ENCODE measurements at places on chromosomes 1 and 21. TPM values are rescaled to one million over a fixed set of nuclear protein-coding genes. Genes with fewer than 3 reads are reported as not detected.

DNA sequence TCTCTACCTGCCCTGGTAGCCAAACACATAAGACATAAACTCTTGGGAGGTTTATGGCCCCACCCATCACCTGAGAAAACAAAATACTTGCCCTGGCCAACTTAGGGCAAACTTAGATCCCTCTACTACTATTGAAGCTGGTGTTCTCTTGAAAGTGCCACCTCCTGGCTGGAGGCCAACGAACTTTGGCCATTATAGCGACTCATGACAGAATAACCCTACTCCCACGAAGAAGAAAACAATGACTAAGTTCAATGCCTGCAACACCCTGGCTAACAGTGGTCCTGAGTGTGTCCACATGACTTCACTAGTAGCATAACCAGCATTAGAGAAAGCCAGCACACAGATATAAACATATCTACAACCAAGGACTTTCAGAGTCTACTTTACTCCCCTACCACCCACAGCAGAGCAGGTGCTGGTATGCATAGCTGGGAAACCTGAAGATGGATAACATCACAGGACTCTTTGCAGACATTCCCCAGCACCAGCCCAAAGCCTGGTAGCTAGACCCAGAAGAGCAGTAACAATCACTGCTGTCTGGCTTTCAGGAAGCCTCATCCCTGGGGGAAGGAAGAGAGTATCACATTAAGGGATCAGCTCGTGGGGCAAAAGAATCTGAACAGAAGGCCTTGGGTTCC, 81.0 kb downstream of the SLC30A10 start:
- no peak overlapping the region for H3K4me3 ChIP-seq
- no peaks in the 10 kb centered on the region for H3K36me3 ChIP-seq
- no peaks in the 10 kb centered on the region for H3K27me3 ChIP-seq

- H3K27me3 ChIP-seq: no peaks in the 10 kb centered on the region
- no peaks in the 10 kb centered on the region for H3K4me1 ChIP-seq
- no peak overlapping the region for H3K4me3 ChIP-seq
- DNase-seq: no peak
- H3K27ac ChIP-seq: no peak overlapping the region
These were observed 45.2 kb downstream of the CLEC20A start for GRCh38 chr1:178451529-178451928.

GRCh38 chr1:176897350-176898236, 266.9 kb downstream of the ASTN1 start:
- peaks cover 3% of the 10 kb centered on the region for H3K4me1 ChIP-seq
- no peak overlapping the region for H3K27ac ChIP-seq
- H3K36me3 ChIP-seq: no peaks in the 10 kb centered on the region
- peak; percentile 51 for DNase-seq

DNA sequence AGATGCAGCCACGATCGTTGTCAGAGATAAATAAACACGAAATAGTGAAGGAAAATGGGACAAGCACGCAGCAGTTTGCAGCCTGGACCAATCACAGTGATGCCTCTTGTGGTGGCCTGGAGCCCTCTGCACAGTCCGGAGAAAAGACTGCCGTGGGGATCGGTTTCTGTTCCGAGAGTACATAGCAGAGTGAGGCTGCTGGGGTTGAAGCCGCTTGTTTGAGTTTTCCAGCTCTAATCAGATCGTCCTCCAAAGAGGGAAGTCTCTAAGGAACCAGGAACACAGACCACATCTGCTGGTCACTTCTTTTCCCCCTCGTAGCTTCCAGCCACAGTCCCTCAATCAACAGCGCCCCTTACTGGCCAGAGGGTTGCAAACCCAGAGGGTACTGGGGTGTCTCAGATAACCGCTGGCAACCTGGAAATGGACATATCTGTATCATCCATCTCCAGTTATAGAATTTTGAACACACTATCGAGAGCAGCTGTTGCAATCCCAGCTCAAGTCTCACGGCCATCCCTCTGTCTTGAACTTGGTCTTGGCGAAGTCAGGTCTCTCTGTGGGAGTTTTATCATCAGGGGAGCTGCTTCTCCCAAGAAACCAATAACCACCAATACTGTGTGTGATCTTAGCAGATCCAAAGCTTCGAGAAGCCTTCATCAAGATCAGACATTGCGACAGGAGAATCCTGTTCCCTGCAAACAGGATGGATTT, 57.4 kb downstream of the OLIG1 start:
- no peak overlapping the region for H3K27ac ChIP-seq
- H3K36me3 ChIP-seq: no peaks in the 10 kb centered on the region
- H3K27me3 ChIP-seq: peaks cover 14% of the 10 kb centered on the region
- peak overlapping the region; percentile 38 for H3K4me3 ChIP-seq

- H3K4me3 ChIP-seq: no peak overlapping the region
- peaks cover 6% of the 10 kb centered on the region for H3K4me1 ChIP-seq
- H3K36me3 ChIP-seq: no peaks in the 10 kb centered on the region
- peak; percentile 90 for DNase-seq
- H3K27me3 ChIP-seq: no peaks in the 10 kb centered on the region
These were observed 9.0 kb downstream of the IGSF9 start for GRCh38 chr1:159936273-159936904.

DNA sequence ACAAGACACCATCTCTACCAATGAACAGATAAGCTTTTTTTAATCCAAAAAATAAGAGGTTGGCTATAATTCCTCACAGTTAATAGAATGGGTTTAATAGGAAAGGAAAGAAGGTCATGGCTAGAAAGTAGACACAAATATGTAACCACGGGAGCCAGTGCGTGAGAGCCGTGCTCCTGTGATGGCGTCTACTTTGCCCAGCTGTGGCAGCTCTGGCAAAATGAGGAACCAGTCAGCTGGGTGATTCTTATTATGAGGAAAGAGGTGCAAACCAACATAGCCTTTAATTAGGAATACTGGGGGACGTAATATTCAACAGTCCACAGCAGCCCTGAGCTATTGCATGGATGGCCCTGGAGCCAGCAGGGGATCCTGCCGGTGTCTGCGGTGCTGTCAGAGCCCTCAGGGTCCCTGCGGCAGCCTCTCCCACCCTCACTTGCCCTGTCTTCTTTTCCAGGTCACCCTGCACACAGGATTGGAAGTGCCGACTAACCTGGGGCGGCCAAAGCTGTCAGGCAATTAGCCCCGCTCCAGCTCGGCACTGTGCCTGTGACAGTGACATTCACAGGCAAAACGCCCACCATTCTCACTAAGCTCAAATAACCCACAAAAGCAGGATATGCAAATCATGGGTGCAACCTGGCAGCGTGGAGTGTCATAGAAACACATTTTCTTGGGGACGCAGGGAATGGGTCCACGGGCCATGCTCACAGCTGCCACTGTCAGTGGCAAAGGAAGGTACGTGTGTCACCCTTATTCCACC, 25.9 kb upstream of the GNPAT start:
- peaks cover 12% of the 10 kb centered on the region for H3K4me1 ChIP-seq
- H3K36me3 ChIP-seq: no peaks in the 10 kb centered on the region
- DNase-seq: peak; percentile 11
- no peak overlapping the region for H3K27ac ChIP-seq
- no peaks in the 10 kb centered on the region for H3K27me3 ChIP-seq

GRCh38 chr1:63122079-63122478, 200.3 kb upstream of the FOXD3 start:
- H3K27me3 ChIP-seq: peaks cover 7% of the 10 kb centered on the region
- no peaks in the 10 kb centered on the region for H3K36me3 ChIP-seq
- no peaks in the 10 kb centered on the region for H3K4me1 ChIP-seq
- H3K27ac ChIP-seq: no peak overlapping the region

RAB3GAP2 gene
- 46.5 TPM for total RNA-seq

CCDC181 gene
- total RNA-seq: not detected

DNA sequence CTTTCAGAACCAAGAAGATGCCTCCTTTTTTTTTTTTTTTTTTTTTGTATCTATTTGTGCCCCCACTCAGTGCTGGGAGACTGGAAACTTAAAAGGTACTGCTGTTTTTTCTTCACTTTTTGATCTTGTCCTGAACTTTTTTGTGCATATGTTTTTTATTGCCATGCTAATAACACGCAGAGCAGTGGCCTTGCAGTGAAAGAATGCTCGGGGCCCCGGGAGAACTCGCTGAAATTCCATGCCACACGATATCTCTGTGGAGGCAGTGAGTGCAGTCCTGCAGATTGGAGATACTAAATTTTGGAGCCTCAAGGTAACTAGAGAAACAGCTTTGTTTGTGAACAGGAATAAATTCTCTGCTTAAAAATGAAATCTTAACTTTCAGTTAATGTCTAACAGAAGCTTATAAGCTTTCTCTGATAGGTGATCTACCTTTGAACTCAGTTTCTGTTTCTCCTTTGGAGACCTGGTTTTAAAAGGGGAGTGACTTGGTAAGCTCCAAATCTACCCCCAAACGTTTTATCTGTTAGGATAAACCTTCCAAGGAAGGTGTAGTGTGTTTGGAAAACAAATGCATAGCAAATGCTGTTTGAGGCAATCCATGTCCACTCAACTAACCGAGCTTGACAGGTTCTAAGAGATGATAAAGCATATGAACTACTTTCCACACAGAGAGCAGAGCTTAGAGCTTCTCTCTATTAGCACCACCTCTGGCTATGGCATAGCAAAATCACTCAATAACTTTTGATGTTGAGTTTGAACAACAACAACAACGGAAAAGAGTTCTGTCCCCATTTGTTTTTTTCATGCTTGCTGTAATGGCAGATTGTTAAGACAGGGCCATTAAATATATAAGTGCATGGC, 113.7 kb upstream of the PLXNA2 start:
- H3K27me3 ChIP-seq: peaks cover 3% of the 10 kb centered on the region
- H3K4me3 ChIP-seq: no peak overlapping the region
- H3K27ac ChIP-seq: no peak overlapping the region
- H3K36me3 ChIP-seq: no peaks in the 10 kb centered on the region
- no peak for DNase-seq

- H3K27ac ChIP-seq: no peak overlapping the region
- H3K36me3 ChIP-seq: peaks cover 2% of the 10 kb centered on the region
- H3K27me3 ChIP-seq: peaks cover 33% of the 10 kb centered on the region
- no peak overlapping the region for H3K4me3 ChIP-seq
- peaks cover 5% of the 10 kb centered on the region for H3K4me1 ChIP-seq
These were observed 3.1 kb upstream of the PGBD5 start for GRCh38 chr1:230429067-230429735.

MTF2 gene
- 53.6 TPM for total RNA-seq

CELA3B gene
- not detected for total RNA-seq

DNA sequence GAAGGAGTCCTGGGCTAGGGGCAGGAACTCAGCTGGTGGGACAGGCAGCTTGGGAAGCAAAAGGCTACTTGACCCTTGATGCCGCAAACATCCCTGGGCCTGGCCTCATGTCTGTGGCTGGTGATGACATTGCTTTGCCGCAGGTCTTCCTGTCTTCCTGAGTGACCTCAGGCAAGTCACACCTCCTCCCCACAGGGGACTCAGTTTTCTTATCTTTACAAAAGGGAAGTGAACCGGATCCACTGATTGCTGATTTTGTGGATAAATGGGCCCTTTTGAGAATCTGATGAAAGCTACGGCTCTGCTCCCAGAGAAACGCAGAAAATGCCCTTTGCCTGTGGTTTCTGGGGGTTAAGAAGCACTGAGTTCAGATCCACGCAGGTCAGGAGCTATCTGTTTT, 20.7 kb downstream of the PLOD1 start:
- no peaks in the 10 kb centered on the region for H3K4me1 ChIP-seq
- peaks cover 2% of the 10 kb centered on the region for H3K36me3 ChIP-seq
- H3K4me3 ChIP-seq: no peak overlapping the region
- no peaks in the 10 kb centered on the region for H3K27me3 ChIP-seq

FCRL5 gene
- not detected for total RNA-seq

RNF186 gene
- total RNA-seq: not detected

GRCh38 chr1:243837907-243838535, 12.0 kb downstream of the AKT3 start:
- peak overlapping the region; percentile 2 for H3K27ac ChIP-seq
- H3K4me3 ChIP-seq: no peak overlapping the region
- H3K27me3 ChIP-seq: no peaks in the 10 kb centered on the region
- no peak for DNase-seq
- H3K4me1 ChIP-seq: peaks cover 39% of the 10 kb centered on the region

- no peak overlapping the region for H3K27ac ChIP-seq
- H3K4me1 ChIP-seq: no peaks in the 10 kb centered on the region
- peaks cover 18% of the 10 kb centered on the region for H3K36me3 ChIP-seq
- DNase-seq: no peak
These were observed 9.8 kb downstream of the OVGP1 start for GRCh38 chr1:111417755-111418154.

DAB1 gene
- total RNA-seq: 0.46 TPM

MAP3K7CL gene
- total RNA-seq: 4.8 TPM

UMODL1 gene
- total RNA-seq: not detected

DNA sequence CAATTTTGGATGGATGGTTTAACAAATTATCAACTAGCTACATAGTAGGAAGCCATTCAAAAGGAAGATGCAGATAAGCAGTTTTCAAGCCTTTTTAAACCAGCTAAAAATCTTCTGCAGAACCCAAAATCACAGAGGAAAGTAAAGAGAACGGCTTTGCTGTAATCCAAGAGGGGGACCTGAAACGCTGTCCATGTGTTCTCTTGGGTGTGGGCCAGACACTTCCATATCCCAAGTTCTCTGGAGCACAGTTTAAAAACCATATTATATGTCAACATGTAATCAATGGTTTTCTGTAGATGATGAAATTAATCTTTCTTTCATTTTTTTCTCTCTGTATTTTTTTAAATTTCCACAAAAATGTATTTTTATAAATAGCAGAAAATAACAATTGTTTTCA, 90.5 kb downstream of the SELENOF start:
- no peaks in the 10 kb centered on the region for H3K4me1 ChIP-seq
- H3K27ac ChIP-seq: no peak overlapping the region
- H3K4me3 ChIP-seq: no peak overlapping the region
- DNase-seq: no peak
- no peaks in the 10 kb centered on the region for H3K36me3 ChIP-seq

LRRC8C gene
- 36.4 TPM for total RNA-seq

BMP8B gene
- total RNA-seq: 0.55 TPM
